ENCODE measurements at places on chromosomes 5 and 9.

DNA sequence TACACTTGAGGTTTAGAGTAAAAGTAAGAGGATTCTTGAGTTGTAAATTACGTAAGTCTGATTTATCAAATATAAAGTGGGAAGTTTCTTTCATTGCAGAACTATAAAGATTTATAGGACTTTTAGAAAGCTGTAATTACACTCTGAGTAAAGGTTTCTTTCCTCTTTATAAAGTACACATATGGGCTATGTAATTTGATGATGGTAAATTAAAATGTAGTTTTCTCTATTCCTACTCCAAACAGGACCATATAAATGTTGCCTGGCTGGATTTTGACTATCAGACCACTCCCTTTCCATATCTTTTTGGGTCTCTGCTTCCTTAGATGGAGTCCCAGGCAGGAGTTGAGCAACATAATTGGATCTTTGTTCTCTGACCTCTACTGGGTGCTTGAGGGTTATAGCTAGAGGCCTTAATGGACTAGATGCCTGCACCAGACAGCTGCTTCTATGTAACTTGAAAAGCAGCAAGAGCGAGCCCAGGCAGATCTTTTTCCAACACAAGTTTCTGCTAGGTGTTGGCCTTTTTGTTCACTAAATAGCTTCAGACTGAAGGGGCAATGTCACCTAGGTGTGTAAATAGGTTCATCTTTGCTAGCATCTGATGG lies 11.4 kb upstream of the TEX48 start:
- no peak overlapping the region for H3K4me3 ChIP-seq
- DNase-seq: no peak
- no peaks in the 10 kb centered on the region for H3K4me1 ChIP-seq
- no peaks in the 10 kb centered on the region for H3K36me3 ChIP-seq
- no peak overlapping the region for H3K27ac ChIP-seq

DNA sequence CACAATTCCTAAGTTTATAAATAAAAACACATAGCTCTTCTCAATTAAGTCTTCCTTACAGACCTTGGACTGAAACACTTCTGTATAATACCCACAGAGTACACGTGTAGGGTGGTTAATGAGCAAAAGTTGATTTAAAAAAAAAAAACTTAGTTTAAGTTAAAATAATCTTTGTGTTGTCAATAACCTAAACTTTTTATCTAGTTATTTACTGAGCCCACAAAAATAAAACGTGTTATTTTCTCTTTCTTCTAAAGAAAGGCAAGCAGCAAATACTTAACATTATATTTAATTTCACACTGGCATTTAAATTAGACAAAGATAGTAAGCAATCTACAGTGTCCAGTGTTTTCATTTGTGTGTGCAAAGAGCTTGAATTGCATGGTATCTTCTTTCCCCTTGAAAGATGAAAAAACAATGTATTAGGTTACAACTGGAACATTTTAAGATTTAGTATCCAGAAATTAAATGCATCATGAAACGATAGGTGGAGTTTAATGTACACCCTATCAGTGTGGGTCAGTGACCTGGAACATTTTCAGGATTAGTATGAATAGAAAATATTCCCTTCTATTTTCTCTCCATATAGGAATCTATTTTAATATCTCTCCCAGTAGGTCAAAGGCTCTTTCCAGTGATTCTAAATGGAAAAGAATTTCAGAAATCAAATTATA lies 1014.8 kb downstream of the NR2F1-AS1 start:
- no peaks in the 10 kb centered on the region for H3K4me1 ChIP-seq
- H3K36me3 ChIP-seq: no peaks in the 10 kb centered on the region
- H3K27ac ChIP-seq: no peak overlapping the region
- no peaks in the 10 kb centered on the region for H3K27me3 ChIP-seq
- no peak for DNase-seq

DNA sequence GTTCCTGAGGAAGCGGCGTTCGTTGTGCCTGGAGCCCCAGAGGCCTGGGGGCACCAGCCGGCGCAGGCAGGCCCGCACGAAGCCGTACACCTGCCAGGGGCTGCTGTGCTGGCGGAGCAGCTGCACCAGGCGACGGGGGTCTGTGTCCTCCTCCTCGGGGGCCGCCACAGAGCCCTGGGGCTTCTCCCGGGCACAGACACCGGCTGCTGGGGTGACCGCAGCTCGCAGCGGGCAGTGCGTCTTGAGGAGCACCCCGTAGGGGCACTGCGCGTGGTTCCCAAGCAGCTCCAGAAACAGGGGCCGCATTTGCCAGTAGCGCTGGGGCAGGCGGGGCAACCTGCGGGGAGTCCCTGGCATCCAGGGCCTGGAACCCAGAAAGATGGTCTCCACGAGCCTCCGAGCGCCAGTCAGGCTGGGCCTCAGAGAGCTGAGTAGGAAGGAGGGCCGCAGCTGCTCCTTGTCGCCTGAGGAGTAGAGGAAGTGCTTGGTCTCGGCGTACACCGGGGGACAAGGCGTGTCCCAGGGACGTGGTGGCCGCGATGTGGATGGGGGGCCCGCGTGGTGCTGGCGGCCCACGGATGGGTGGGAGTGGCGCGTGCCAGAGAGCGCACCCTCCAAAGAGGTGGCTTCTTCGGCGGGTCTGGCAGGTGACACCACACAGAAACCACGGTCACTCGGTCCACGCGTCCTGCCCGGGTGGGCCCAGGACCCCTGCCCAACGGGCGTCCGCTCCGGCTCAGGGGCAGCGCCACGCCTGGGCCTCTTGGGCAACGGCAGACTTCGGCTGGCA lies 1.3 kb downstream of the TERT start:
- no peak overlapping the region for H3K4me3 ChIP-seq
- H3K27ac ChIP-seq: no peak overlapping the region
- no peak for DNase-seq
- no peaks in the 10 kb centered on the region for H3K36me3 ChIP-seq
- H3K4me1 ChIP-seq: peaks cover 16% of the 10 kb centered on the region

DNA sequence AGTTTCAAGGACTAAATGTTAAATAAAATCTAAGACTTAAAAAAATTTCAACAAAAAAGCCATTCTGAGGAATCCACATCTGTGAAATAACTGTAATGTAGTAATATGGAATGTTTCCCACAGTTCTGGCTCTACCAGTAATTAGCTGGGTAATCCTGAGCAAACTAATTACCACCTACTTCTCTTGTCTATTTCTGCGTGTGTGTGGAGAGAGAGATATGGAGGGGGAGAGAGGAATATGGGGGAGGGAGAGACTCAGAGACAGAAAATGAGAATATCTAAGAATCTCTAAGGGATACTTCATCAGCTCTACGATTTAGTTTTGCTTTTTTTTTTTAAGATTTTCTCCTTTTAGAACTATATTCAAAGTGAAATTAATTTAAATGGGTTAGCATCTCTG lies 28.0 kb downstream of the TBCA start:
- no peak for DNase-seq
- no peaks in the 10 kb centered on the region for H3K4me1 ChIP-seq
- H3K4me3 ChIP-seq: no peak overlapping the region
- no peak overlapping the region for H3K27ac ChIP-seq

- no peak overlapping the region for H3K4me3 ChIP-seq
- no peak for DNase-seq
- no peak overlapping the region for H3K27ac ChIP-seq
- H3K4me1 ChIP-seq: peaks cover under 1% of the 10 kb centered on the region
- H3K36me3 ChIP-seq: no peaks in the 10 kb centered on the region
Observed at GRCh38 chr5:179319741-179320281, 25.4 kb downstream of the ADAMTS2 start.

GRCh38 chr9:121322037-121322736 lies 47.9 kb downstream of the STOM start:
- no peaks in the 10 kb centered on the region for H3K27me3 ChIP-seq
- no peak for DNase-seq
- H3K4me3 ChIP-seq: no peak overlapping the region
- peaks cover 48% of the 10 kb centered on the region for H3K4me1 ChIP-seq
- H3K27ac ChIP-seq: peak overlapping the region; percentile 87

GRCh38 chr9:129390541-129390940 lies 212.5 kb upstream of the IER5L start:
- H3K4me3 ChIP-seq: no peak overlapping the region
- DNase-seq: no peak
- H3K27ac ChIP-seq: no peak overlapping the region
- H3K27me3 ChIP-seq: no peaks in the 10 kb centered on the region
- H3K36me3 ChIP-seq: no peaks in the 10 kb centered on the region
